ENCODE measurements at places on chromosomes 16 and 17. TPM values are rescaled to one million over a fixed set of nuclear protein-coding genes. Genes with fewer than 3 reads are reported as not detected.

The MEIOC gene
- not detected for total RNA-seq

GRCh38 chr17:77822302-77823030, 136.0 kb upstream of the TNRC6C start:
- no peak overlapping the region for H3K4me3 ChIP-seq
- no peaks in the 10 kb centered on the region for H3K27me3 ChIP-seq
- no peaks in the 10 kb centered on the region for H3K4me1 ChIP-seq
- no peak overlapping the region for H3K27ac ChIP-seq

The UMOD gene
- total RNA-seq, result 1.3 TPM

GRCh38 chr16:58338205-58338604, 43.4 kb upstream of the PRSS54 start:
- H3K27me3 ChIP-seq, result no peaks in the 10 kb centered on the region
- H3K4me1 ChIP-seq, result no peaks in the 10 kb centered on the region
- no peak overlapping the region for H3K27ac ChIP-seq
- no peak for DNase-seq
- no peak overlapping the region for H3K4me3 ChIP-seq
- no peaks in the 10 kb centered on the region for H3K36me3 ChIP-seq

DNA sequence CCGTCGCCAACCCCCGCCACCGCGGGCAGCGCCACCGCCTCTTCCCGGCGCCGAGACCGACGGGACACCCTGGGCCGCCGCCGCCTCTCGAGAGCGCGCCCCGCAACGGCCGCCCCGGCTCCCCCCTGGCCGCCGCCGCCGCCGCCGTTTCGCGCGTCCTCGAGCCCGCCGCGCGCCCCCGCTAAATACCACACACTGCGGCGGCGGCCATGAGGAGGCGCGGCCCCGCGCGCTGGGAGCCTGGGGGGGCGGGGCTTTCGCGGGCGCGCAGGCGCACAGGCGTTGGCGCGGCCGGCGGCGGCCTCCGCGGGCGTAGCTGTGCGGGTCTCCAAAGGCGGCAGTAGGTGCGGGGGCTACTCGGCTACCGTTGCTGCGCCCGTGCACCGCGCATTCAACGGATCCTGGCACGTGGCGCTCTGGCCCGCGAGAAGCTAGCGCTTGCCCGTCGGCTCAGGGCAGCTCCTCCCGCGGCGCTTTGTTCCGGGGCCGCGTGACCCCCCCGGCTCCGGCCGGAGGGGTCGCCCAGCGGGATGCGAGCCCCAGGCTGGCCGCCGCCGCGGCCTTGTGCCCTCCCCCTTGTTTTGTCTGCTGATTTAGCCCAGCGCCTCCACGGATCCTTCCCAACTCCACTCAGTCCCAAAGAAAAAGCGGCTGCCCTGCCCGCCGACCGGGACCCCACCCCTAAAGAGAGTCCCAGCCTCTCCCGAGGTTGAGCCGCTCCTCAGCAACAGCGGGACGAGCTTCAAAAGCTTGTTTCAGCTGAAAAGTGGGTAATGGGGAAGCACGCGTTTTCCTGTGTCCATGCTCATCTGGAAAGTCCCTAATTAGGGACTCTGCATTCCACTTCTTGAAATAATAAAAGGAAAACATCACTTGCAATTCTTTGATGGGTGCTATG, at the start of gene SIAH1:
Gene SIAH1 (minus strand): TSS at position 161 of the 898 bp plus-strand sequence. CDS start 22,985 bp downstream, outside the sequence.
- no peaks in the 10 kb centered on the region for H3K36me3 ChIP-seq
- DNase-seq, result peak; percentile 90
- peaks cover 19% of the 10 kb centered on the region for H3K4me1 ChIP-seq
- peak within 1 kb of the TSS; percentile 100 for H3K27ac ChIP-seq
- no peaks in the 10 kb centered on the region for H3K27me3 ChIP-seq

- H3K4me3 ChIP-seq, result no peak overlapping the region
- DNase-seq, result no peak
- peaks cover 6% of the 10 kb centered on the region for H3K4me1 ChIP-seq
- no peaks in the 10 kb centered on the region for H3K27me3 ChIP-seq
- no peaks in the 10 kb centered on the region for H3K36me3 ChIP-seq
Measured at GRCh38 chr17:57676543-57676942, 68.6 kb downstream of the CCDC182 start.

- no peak for DNase-seq
- H3K4me3 ChIP-seq, result no peak overlapping the region
- H3K36me3 ChIP-seq, result no peaks in the 10 kb centered on the region
- peak overlapping the region; percentile 52 for H3K27ac ChIP-seq
Measured at GRCh38 chr17:29789196-29790170, 140.5 kb downstream of the SSH2 start.

DNA sequence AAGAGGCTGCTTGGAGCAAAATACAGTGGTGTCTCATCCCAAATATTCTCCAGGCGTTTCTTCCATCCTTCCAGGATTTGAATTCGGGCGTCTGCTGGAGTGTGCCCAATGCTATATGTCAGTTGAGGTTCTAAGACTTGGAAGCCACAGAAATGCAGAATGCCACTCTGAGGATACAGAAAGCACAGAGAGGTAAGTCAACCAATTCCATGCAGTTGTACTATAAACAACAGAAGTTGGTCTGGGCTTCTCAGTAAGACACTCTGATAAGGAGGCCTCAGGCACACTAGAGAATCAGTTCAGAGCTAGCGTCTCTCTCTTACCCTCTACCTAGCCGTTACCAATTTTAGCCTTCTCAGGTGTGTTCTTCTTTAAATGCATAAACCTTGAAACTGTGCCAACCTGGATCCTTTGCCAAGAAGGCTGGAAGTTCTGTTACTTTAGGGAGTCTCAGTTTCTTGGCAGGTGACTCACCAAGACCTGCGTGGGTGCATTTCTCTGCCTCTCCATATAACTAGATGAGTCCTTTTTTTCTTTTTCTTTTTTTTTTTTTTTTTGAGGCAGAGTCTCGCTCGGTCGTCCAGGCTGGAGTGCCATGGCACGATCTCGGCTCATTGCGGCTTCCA, 15.1 kb downstream of the NQO1 start:
- peaks cover 37% of the 10 kb centered on the region for H3K4me1 ChIP-seq
- H3K4me3 ChIP-seq, result no peak overlapping the region
- peak overlapping the region; percentile 32 for H3K27ac ChIP-seq
- H3K27me3 ChIP-seq, result no peaks in the 10 kb centered on the region

The NPIPA2 gene
- total RNA-seq, result not detected

GRCh38 chr17:72692676-72693075, 399.8 kb downstream of the SLC39A11 start:
- H3K4me1 ChIP-seq, result no peaks in the 10 kb centered on the region
- H3K27ac ChIP-seq, result no peak overlapping the region
- no peak for DNase-seq

DNA sequence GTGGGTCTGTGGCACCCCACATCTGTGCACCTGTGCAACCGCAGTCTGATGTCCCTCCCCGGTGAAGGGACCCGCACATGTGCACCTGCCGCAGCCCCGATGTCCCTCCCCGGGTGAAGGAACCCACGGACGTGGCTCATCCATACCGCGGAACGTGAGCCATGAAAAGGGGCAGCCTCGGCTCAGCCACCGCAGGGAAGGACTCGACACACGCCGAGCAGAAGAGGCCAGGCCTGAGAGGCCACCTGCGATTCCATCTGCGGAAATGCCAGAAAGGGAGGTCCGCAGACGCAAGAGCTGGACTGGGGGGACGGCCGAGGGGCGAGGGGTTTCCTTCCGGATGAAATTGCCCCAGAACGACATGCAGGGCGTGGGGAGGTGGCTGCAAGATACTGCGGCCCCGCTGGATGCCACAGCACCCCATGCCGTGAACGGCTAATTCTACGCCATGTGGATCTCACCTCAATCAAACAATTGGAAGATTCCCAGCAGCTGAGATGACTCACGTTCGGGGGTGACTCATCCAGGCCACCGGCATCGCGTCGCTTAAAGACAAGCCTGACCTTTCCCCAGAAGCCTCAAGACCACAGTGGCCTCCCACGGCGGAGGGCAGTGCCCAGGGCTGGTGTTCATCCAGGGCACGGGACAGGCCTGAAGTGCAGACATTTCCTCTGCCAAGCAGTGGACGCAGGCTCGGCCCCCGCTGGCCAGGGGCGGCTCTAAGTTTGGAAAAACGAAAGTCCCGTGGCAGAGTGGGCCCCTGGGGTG, 21.0 kb downstream of the SOX8 start:
- H3K36me3 ChIP-seq, result no peaks in the 10 kb centered on the region
- peak; percentile 42 for DNase-seq
- H3K4me3 ChIP-seq, result no peak overlapping the region
- H3K27ac ChIP-seq, result no peak overlapping the region

Measured in stomach (tissue), 19 donors.